ENCODE measurements at places on chromosomes 1 and 21.

DNA sequence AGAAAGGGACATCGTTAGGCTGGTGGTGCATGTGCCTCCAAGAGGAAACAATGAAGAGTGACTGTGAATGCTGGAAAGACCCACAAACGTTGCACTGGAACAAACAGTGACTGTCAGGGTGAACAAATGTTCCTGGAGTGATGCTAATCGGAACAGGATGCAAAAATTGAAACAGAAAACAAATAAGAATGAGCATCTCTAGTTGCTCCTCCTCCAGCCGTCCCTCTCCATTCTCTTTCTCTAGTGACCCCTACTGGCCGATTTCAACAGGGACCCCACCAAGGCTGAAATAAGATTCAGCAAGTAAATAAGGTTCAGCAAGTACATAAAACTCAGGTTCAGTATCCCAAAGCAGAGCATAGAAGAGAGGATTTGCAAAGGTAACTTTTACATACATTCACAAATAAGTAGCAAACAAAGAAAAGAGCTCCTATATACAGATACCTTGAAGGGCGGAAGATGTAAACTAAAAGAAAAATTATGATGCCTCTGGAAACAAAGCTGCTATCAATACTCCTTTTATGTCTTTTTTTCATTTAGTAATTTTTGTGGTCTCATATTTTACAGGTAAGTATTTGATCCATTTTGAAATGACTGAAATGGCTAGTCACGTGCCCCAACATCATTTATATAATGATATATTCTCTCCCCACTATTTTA, 836.1 kb upstream of the ADAMTS5 start:
- peak; percentile 1 for DNase-seq

DNA sequence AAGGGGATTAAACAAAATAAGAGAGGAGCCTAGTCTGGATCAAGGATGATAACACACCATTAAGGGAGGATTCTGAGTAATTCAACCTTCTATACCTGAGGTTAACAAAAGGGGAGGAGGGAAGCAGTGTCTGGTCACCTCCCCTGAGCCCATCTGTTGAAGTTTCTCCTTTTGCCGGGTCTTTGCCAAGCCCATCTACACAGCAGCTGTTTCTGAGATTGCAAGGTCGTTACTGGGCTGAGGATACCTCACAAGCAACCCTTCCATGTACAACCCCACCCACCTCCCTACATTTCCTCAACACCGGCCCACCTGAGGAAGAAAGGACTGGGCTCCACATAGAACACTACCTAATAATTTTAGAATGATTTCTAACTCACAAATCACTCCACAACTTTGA, 26.3 kb downstream of the LRRC52 start:
- DNase-seq = no peak

DNA sequence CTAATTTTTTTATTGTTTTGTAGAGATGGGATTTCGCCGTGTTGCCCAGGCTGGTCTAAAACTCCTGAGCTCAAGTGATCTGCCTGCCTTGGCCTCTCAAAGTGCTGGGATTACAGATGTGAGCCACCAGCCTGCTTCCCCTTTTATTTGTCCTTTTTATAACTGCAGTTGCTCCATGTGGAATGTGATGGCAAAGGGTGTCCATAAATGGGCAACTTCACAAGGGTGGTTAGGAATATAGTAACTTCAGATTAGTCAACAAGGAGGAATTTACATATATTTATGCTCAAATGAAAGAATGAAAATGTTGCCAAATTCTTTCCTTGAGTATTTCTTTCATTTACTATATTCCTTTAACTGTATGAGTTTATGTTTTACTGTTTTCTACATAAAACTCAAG, 182.9 kb downstream of the BACH1 start:
- no peak for DNase-seq

GRCh38 chr1:43885279-43885801, 48.3 kb upstream of the ARTN start:
- DNase-seq = no peak

DNA sequence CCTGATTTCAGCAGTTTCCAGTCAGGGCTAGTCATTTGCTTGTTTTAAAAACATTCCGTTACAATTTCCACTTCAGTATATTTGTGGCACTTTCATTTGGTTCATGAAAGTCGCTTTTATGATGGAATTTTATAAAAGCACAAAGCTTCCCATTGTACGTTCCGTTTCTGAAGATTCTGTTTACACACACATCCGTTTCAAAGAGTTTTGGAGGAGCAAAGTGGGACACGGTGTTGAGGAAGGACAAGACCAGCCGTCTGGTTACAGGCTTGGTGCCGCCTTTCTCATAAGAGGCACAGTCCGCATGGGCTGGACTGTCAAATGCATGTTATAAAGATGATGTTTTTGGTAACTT, 60.3 kb downstream of the FAAP20 start:
- no peak for DNase-seq

- DNase-seq = no peak
Observed at GRCh38 chr1:10257851-10258250, 47.5 kb downstream of the KIF1B start.

GRCh38 chr1:42380586-42381279, at the start of gene RIMKLA:
RIMKLA (plus strand) TSS chr1:42380792; CDS start chr1:42380935, 143 bp downstream.
- no peak for DNase-seq

All from SW 1271 (cell line).